Activated naive CD8-positive, alpha-beta T cell treated with anti-CD3 and anti-CD28 coated beads for 36 hours (primary cell): ENCODE measurements at places on chromosomes 5 and 9. TPM values are rescaled to one million over a fixed set of nuclear protein-coding genes. Genes with fewer than 3 reads are reported as not detected.
A peak's percentile ranks its signal among the peaks of the same experiment; 100 is the strongest.

GRCh38 chr5:111953351-111954127 is 196.5 kb upstream of the NREP start:
- peaks cover 26% of the 10 kb centered on the region for H3K27me3 ChIP-seq
- H3K27ac ChIP-seq = no peak overlapping the region
- H3K4me1 ChIP-seq = no peaks in the 10 kb centered on the region
- no peak for DNase-seq
- H3K4me3 ChIP-seq = no peak overlapping the region

GRCh38 chr5:40134883-40135520 is 544.7 kb upstream of the PTGER4 start:
- H3K36me3 ChIP-seq = no peaks in the 10 kb centered on the region
- H3K27me3 ChIP-seq = no peaks in the 10 kb centered on the region
- no peak overlapping the region for H3K27ac ChIP-seq
- no peaks in the 10 kb centered on the region for H3K4me1 ChIP-seq

- DNase-seq = no peak
- H3K27ac ChIP-seq = no peak overlapping the region
- no peak overlapping the region for H3K4me3 ChIP-seq
- H3K4me1 ChIP-seq = peaks cover 6% of the 10 kb centered on the region
These were observed 6.6 kb upstream of the FBP2 start for GRCh38 chr9:94600258-94600657.

DNA sequence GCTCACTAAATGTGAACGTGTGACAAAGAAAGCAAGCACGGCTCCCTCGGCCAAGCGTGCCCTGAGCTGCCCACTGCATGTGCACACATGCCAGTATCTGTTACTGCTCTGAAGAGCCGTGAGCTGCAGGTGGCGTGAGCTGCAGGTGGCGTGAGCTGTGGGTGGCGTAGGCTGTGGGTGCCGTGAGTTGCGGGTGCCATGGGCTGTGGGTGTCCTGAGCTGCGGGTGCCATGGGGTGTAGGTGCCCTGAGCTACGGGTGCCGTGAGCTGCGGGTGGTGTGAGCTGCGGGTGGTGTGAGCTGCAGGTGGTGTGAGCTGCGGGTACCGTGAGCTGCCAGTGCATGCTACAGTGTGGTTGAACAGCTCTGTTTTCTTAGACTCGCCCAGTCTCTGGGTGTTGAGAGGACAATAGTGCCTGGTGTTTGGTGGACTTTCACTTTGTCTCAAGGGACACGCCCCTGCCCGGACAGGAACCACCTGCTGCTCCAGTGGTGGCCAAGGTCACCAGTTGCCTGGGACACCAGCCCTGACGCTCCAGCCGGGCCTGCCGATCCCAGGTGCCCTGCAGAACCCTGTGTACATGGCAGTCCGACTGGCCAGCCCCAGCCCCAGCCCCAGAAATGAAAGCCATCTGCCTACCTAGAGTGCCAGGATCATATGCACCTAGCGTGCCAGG is 6.7 kb downstream of the CCDC187 start:
- no peaks in the 10 kb centered on the region for H3K27me3 ChIP-seq
- H3K27ac ChIP-seq = no peak overlapping the region
- no peaks in the 10 kb centered on the region for H3K4me1 ChIP-seq
- H3K36me3 ChIP-seq = no peaks in the 10 kb centered on the region
- no peak overlapping the region for H3K4me3 ChIP-seq
- no peak for DNase-seq

PCDHGC3 gene
- 0.33 TPM for total RNA-seq

ADAMTS16 gene
- total RNA-seq = not detected

GRCh38 chr5:41924526-41924871 is 582 bp upstream of the FBXO4 start:
- no peaks in the 10 kb centered on the region for H3K27me3 ChIP-seq
- no peak for DNase-seq
- H3K27ac ChIP-seq = peak overlapping the region; percentile 95
- peaks cover 10% of the 10 kb centered on the region for H3K36me3 ChIP-seq
- H3K4me1 ChIP-seq = peaks cover 27% of the 10 kb centered on the region

NR2F1 gene
- not detected for total RNA-seq

DNA sequence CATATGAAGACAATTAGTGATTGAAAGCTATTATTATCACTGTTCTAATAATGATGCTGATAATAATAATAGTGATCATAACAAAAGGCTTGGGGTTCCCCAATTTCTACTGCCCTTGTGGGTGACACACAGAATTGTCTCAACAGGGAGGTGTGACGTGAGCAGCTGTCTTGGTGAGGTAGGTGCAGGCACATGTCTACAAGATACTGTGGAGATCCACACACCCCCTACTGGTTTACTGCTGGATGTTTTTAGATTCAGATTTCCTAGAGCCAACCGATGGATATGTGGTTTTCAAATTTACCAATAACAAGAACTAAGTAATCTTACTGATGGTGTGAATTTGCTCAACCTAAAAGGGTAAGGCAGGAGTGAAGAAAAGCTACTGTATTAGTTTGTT is 139.0 kb downstream of the TARS1 start:
- H3K4me1 ChIP-seq = no peaks in the 10 kb centered on the region
- H3K27me3 ChIP-seq = no peaks in the 10 kb centered on the region
- H3K4me3 ChIP-seq = no peak overlapping the region
- H3K27ac ChIP-seq = no peak overlapping the region
- DNase-seq = no peak

GRCh38 chr5:127870914-127871313 is 167.7 kb downstream of the CCDC192 start:
- H3K27ac ChIP-seq = no peak overlapping the region
- peaks cover 7% of the 10 kb centered on the region for H3K27me3 ChIP-seq
- H3K36me3 ChIP-seq = no peaks in the 10 kb centered on the region
- H3K4me3 ChIP-seq = no peak overlapping the region

GRCh38 chr9:92781899-92782298 is 17.3 kb upstream of the BICD2 start:
- H3K27ac ChIP-seq = no peak overlapping the region
- H3K4me1 ChIP-seq = peaks cover 2% of the 10 kb centered on the region
- H3K36me3 ChIP-seq = no peaks in the 10 kb centered on the region
- no peaks in the 10 kb centered on the region for H3K27me3 ChIP-seq
- no peak for DNase-seq
- H3K4me3 ChIP-seq = no peak overlapping the region

MYO10 gene
- total RNA-seq = 0.30 TPM

DNA sequence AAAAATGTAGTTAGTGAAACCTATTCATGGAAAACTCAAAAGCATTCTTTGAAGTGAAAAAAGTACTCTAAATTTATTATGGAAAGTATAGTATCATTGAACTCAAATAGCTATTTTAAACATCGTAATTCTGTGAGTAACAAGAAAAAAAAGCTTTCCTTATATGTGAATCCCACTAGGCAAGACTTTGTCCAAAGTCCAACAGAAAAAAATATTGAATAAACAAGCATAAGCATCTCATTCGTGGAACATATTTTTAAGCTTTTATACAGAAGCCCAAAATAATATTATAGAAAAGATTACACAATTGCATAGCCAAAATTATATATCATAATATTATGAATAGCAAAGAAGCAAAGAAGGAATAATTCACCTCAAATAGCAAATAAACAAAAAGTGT is 79.4 kb upstream of the IFNE start:
- H3K27me3 ChIP-seq = peaks cover 17% of the 10 kb centered on the region
- H3K27ac ChIP-seq = no peak overlapping the region
- DNase-seq = no peak
- H3K4me1 ChIP-seq = peaks cover 45% of the 10 kb centered on the region
- H3K4me3 ChIP-seq = no peak overlapping the region
- no peaks in the 10 kb centered on the region for H3K36me3 ChIP-seq

DNA sequence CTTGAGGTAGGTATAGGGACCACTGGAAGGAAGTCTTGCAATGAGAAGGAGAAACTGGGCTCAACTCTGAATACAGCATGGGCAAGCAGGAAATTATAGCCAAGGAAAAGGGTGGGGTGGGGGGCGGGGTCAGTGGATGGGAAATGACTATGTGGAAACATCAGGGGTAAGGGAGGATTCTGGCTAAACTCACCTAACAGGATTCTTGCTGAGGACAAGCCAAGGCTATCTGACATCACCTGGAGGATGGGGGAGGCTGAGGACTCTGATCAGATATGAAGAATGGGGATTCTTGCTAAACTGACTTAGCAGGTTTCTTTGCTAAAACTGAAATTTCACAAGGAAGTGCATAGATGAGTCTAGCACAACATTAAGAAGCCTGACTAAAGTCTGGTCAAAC is 40.8 kb downstream of the CTSL start:
- no peaks in the 10 kb centered on the region for H3K4me1 ChIP-seq
- peaks cover 7% of the 10 kb centered on the region for H3K27me3 ChIP-seq
- H3K36me3 ChIP-seq = no peaks in the 10 kb centered on the region
- H3K4me3 ChIP-seq = no peak overlapping the region

GRCh38 chr9:65432051-65432450 is 147.0 kb upstream of the FOXD4L5 start:
- H3K27ac ChIP-seq = no peak overlapping the region
- no peaks in the 10 kb centered on the region for H3K27me3 ChIP-seq
- no peak overlapping the region for H3K4me3 ChIP-seq
- DNase-seq = no peak
- H3K36me3 ChIP-seq = no peaks in the 10 kb centered on the region

- DNase-seq = no peak
- no peaks in the 10 kb centered on the region for H3K36me3 ChIP-seq
- H3K4me3 ChIP-seq = no peak overlapping the region
- H3K27me3 ChIP-seq = peaks cover 3% of the 10 kb centered on the region
- no peak overlapping the region for H3K27ac ChIP-seq
- no peaks in the 10 kb centered on the region for H3K4me1 ChIP-seq
These were observed 140.1 kb downstream of the GRIA1 start for GRCh38 chr5:153630546-153630945.

RANBP17 gene
- 0.35 TPM for total RNA-seq

DNA sequence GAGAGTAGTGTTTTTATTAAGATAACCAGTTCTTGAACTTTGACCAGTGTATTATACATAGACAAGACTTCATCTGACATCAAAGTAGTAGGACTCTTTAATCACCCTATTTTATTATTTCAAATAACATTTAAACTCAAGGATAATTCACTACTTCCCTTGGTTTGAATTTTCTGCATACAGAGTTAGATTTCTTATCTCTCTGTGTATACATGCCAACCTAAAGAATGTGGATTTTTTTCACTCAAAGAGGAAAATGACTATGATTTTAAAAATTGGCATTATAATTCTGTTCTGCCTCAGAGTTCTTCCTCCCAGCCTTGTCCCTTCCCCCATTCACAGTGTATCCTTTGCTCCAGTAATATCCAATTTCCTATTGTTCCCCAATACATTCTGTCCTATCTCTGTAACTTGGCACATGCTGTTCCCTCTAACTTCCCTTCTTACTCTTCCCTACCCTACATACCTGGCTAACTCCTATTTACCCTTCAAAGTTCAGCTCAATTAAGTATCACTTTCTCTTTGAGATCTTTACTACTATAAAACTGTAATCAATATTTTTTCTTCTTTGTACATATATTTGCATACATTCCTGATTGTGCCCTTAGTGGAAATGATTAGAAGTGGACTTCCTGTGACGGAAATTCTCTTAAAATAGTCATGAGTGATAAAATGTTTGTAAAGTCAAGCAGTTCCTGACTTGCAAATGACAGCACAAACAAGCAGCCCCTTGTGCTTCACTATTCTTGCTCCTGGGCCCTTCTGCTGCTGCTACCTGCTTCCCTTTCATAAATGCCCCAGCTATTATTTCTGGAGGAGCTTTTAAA is 38.1 kb upstream of the DENND4C start:
- DNase-seq = no peak
- H3K4me3 ChIP-seq = no peak overlapping the region
- no peaks in the 10 kb centered on the region for H3K36me3 ChIP-seq
- H3K27me3 ChIP-seq = no peaks in the 10 kb centered on the region
- peaks cover 4% of the 10 kb centered on the region for H3K4me1 ChIP-seq
- H3K27ac ChIP-seq = no peak overlapping the region

DNA sequence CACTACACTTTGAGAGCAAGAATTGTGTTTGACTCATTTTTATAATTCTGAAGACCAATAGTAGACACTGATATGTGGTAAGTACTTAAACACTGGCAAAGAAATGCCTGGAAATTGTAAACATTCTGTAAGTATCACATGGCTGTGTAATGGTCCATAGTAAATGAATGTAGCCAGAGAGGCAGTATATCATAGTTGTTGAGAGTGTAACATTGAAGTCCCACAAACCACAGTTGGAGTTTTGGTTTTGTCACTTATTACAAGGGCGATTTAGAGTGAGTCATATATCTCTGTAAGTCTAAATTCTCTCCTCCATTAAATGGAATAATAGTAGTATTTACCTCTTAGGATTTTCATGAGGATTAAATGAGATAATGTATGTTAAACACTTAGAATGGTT is 181.1 kb upstream of the MEF2C start:
- H3K4me3 ChIP-seq = no peak overlapping the region
- no peaks in the 10 kb centered on the region for H3K27me3 ChIP-seq
- DNase-seq = no peak
- H3K36me3 ChIP-seq = no peaks in the 10 kb centered on the region

- H3K27me3 ChIP-seq = peaks cover 9% of the 10 kb centered on the region
- H3K4me3 ChIP-seq = no peak overlapping the region
- no peak for DNase-seq
- no peaks in the 10 kb centered on the region for H3K4me1 ChIP-seq
These were observed 35.5 kb upstream of the ZNF366 start for GRCh38 chr5:72542695-72543094.

- H3K4me1 ChIP-seq = no peaks in the 10 kb centered on the region
- H3K4me3 ChIP-seq = no peak overlapping the region
- no peaks in the 10 kb centered on the region for H3K36me3 ChIP-seq
- no peak overlapping the region for H3K27ac ChIP-seq
These were observed 109.8 kb upstream of the NMUR2 start for GRCh38 chr5:152514827-152515397.

NCS1 gene
- 11.9 TPM for total RNA-seq

- peaks cover 20% of the 10 kb centered on the region for H3K27me3 ChIP-seq
- H3K36me3 ChIP-seq = peaks cover 1% of the 10 kb centered on the region
- H3K27ac ChIP-seq = no peak overlapping the region
- DNase-seq = no peak
These were observed 40.8 kb upstream of the GARNL3 start for GRCh38 chr9:127223810-127224177.

GRCh38 chr9:133679466-133680061 is 43.4 kb downstream of the DBH start:
- H3K4me1 ChIP-seq = peaks cover 39% of the 10 kb centered on the region
- H3K36me3 ChIP-seq = peaks cover 4% of the 10 kb centered on the region
- H3K4me3 ChIP-seq = no peak overlapping the region
- no peak overlapping the region for H3K27ac ChIP-seq
- H3K27me3 ChIP-seq = no peaks in the 10 kb centered on the region

DNA sequence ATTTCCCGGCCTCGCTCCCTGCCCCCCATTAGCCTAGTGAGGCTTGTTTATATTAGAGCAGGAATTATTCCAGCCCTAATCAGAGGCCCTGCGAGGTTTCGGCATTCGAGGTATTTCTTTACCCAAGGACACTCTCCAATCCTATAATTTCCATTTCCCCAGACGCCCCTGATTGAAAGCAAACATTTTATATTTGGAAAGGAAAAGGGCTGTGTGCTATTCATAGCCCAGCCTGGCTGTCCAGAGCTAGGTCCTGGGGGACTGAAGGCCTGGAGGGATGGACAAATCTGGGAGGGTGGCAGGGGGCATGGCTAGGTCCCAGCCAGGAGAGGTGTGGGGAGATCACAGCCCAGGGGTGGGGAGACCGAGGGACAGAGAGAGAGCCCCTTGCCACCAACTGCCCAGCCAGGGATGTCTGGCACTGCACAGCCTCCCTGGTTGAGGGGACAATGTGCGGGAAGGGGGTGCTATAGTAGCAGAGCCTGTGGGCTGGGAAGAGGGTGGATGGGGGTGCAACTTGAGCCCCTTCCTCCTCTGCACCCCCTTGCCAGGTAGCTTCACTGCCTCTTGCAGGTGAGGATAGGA is 125.1 kb downstream of the BARX1 start:
- no peaks in the 10 kb centered on the region for H3K36me3 ChIP-seq
- H3K27ac ChIP-seq = no peak overlapping the region
- no peak overlapping the region for H3K4me3 ChIP-seq
- peaks cover 52% of the 10 kb centered on the region for H3K27me3 ChIP-seq
